ENCODE measurements at places on chromosomes 13 and 19.

- DNase-seq: peak; percentile 13
Observed at GRCh38 chr13:30581582-30581981, 36.1 kb upstream of the USPL1 start.

- DNase-seq: peak; percentile 58
Observed at GRCh38 chr19:48390188-48391099, 907 bp downstream of the KDELR1 start.

DNA sequence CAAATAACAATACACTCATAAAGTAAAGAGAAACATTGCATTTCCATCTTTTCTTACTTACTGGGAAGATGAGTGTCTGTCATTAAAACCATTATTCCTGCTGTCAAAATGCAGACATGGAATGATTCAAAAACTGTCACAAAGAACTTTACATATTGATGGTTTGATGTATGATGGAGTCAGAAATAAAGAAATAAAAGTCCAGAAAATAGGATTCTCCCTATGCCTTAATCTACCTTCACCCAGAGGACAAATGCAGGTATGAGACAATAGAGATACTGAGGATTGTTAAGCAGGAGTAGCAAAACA, 656.1 kb downstream of the TBC1D4 start:
- no peak for DNase-seq

GRCh38 chr13:93378184-93378583, 151.6 kb downstream of the GPC6 start:
- no peak for DNase-seq

GRCh38 chr13:30570691-30571090, 47.0 kb upstream of the USPL1 start:
- no peak for DNase-seq

DNA sequence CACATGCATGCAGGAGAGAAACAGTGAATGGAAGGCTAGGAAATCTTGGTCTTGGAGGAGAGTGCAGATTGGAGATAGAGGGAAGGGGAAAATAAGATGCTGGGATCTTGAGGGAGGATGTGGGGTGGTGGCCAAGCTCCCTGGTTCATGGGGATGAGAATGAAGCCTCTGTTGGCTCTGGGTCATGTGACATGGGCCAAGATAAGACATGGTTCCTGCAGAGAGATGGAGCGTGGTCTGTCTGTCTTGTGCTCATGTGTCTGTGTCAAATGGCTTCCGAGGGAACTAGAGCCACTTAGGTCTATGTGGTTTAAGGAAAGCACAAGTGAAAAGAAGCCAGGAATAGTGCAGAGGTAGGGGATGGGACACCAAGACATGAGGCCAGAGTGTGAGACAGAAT, 30.8 kb upstream of the FFAR2 start:
- DNase-seq: no peak

DNA sequence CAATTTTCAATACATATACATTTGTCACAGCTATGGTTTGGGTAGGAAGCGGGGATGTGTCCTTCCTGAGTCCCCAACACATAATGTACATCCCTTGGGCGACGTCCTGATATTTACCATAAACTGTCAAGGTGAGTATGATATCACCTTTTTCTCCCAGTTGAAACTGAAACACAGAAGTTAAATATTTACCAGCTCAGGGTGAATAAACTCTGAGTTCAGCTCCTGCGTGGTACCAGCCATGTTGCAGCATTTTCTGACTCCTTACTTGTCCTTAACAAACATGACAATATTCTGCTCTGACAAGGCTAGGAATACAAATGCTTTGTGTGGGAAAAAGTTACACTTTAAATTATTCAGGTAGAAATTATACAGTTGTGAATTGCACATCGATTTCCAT, 294.2 kb downstream of the TEX29 start:
- no peak for DNase-seq

- DNase-seq: no peak
Observed at GRCh38 chr19:7762719-7763293, at the start of gene CLEC4M. Gene CLEC4M (plus strand): TSS chr19:7763243. CDS start chr19:7763267, 24 bp downstream.

- peak; percentile 22 for DNase-seq
Observed at GRCh38 chr19:18853755-18854427, 22.1 kb downstream of the UPF1 start.

DNA sequence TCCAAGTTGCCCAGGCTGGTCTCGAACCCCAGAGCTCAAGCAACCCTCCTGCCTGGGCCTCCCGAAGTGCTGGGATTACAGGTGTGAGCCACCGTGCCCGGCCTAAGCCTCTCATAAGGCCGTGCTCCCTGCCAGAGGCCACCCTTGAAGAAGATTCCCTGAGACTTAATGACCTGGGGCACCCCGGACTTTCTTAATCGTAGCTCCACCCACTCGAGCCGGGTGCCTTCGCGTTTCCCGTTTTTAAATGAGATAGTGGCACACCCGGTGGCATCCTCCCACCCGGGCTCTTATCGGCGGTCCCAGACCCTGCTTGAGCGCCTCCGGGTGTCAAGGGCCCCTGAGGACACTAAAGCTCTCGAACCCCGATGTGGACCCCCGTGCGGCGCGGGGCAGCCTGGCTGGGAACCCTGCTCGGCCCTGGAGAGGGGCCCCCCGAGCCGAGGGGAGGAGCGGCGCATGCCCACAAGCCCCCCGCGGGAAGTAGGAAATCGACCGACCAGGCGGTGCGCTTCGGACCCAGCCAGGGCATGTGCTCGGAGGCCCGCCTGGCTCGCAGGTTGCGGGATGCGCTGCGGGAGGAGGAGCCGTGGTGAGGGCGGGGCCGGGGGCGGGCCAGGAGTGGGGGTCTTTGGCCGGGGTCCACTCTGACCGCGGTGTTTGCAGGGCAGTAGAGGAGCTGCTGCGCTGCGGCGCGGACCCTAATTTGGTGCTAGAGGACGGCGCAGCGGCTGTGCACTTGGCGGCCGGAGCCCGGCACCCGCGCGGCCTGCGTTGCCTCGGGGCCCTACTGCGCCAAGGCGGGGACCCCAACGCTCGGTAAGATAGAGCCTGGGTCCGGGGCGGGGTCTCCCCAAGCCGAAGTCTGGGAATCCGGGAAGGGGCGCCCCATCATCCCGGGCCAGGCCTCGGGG, at the start of gene ANKLE1:
Gene ANKLE1 (plus strand): TSS at position 511 of the 914 bp plus-strand sequence. CDS start 20 bp downstream, at position 531.
- peak; percentile 90 for DNase-seq

- no peak for DNase-seq
Observed at GRCh38 chr19:46063201-46063600, 22.4 kb upstream of the IGFL4 start.

GRCh38 chr13:99736541-99736940, 235.0 kb downstream of the ZIC5 start:
- DNase-seq: no peak

- no peak for DNase-seq
Observed at GRCh38 chr13:109243311-109243951, 543.0 kb downstream of the IRS2 start.

- DNase-seq: no peak
Observed at GRCh38 chr13:31219909-31220598, 20.3 kb downstream of the B3GLCT start.
